Cortex of kidney (tissue), 1 donor: ENCODE measurements at places on chromosomes 6 and 20.

DNA sequence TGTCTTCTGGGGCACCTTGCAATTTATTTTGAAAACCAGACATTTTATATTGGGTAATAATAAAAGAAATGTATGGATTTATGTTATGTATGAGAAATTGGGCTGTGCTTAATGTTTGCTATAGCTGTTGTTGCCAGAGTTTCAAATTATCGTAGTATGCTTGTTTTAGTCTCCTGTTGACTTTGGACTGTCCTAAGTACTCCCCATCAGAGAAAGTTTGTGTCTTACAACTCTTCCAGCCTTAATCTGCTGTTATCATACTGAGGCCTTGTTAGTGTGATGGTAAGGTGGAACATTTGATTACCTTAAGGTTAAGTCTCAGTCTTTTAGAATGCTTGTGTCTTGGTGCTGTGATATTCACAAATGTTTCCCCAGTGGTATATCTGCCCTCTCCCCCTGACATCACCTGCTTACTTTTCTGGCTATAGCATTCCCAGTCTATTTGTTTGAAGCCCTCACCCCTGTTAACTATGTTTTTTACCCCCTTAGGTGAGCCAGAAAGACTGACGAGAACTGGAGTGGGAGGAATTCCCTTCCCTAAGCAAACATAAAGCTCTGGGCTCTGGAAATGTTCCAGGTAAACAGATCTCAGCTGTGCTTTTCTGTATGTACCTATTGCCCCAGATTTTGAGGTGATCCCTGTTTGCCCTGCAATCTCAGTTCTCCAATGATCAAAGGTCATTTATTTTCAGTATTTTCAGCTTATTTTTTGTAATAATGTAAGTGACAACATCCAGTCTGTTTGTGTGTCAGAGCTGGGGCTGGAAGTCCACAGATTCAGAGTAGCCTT, 581.1 kb upstream of the CITED2 start:
- DNase-seq: no peak

DNA sequence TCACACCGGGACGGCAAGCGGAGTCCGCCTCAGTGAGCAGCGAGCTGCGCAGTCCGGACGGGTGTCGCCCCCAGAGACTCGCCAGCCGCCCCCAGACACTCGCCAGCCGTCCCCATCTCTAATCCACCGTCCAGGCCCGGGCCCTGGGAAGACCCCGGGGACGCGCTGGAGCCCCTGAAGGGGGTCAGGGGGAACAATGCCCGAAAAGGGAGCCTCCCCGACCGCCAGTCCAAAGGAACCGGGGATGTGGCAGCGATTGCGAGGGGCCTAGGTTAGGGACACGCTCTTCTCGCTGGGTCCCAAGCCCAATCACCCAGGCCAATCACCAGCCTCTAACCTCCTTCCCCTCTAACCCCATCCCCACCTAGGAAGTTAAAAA, 33.1 kb downstream of the TFAP2A start:
- DNase-seq: no peak

- no peak for DNase-seq
Observed at GRCh38 chr6:63660757-63661156, 25.2 kb downstream of the PHF3 start.

GRCh38 chr20:60101891-60102281, 143.7 kb downstream of the CDH26 start:
- no peak for DNase-seq

DNA sequence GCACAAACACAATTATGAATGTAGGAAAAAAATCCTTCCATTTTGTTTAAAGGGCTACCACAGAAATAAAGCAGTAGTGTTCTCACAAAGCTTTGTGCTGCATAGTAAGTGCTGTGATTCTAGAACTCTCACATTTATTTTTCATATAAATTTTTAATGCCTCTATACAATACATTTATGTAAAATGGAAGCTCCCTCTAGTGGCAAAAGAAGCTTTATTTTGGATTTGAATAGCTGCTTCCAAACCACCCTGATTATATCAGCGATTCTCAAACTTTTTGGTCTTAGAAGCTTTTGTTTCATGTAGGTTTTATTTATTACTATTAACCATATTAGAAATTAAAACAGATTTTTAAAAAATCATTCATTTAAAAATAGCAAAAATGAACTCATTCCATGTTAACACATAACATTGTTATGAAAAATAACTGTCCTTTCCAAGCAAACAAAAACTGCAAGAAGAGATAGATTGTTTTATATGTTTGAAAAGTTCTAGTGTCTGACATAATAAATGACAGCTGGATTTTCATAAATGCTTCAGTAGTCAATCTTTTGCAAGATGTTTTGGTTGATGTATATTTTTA, 38.4 kb downstream of the HS3ST5 start:
- no peak for DNase-seq

DNA sequence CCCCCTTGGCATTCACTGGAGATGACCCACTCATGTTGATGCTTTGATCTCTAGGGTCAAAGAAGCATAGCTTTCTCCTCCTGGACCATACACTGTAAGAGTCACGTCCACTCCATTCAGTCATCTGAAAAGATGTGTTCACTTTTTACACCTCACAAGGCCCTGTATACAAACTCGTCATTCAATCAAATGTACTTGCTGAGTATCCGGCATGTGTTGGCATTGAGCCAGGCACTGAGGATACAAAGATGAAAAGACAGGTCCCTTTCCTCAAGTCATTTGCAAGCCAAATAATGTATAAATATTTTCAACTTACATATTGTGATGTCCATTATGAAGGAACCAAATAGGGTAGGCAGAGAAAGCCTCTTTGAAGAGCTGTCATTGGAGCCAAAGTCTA, 32.6 kb upstream of the CSNK2A1 start:
- no peak for DNase-seq

- DNase-seq: no peak
Observed at GRCh38 chr20:32560989-32561830, 23.9 kb downstream of the NOL4L start.

DNA sequence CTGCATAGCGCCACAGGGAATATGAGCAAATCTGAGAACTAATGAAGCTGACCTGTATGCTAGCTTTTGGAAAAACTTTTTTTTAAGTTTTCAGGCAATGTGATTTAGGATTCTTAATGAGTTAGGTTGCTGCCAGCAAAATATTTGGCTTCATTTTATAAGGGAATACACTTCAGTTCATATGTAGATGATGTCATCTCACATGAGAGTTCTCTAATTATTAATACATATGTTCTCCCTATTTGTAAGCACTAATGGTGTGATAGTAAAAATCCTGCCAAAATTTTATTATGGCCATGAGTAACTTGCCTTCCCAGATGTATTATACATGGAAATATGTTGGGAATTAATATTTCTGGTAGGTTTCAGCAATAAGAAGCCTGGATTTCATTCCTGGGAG, 573.8 kb downstream of the EPM2A start:
- DNase-seq: no peak

- DNase-seq: no peak
Observed at GRCh38 chr6:107235511-107235910, 120.2 kb upstream of the BEND3 start.

DNA sequence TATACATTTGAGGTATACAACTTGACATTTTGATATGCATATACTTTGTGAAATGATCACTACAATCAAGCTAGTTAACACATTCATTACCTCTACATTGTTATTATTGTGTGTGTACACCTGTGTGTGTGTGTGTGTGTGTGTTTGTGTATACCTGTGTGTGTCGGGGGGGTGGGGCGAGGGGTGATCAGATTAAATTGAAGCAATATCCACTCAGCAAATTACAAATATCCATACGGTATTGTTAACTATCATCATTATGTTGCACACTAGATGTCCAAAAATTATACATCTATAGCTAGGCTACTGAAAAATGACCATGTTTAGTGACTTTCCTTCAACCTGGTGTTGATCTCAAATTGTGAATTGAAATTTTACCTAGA, 1.8 kb downstream of the RHAG start:
- DNase-seq: no peak

- DNase-seq: no peak
Observed at GRCh38 chr6:138162111-138162954, 594 bp downstream of the ARFGEF3 start.

- no peak for DNase-seq
Observed at GRCh38 chr6:46816626-46817025, 23.4 kb downstream of the MEP1A start.

DNA sequence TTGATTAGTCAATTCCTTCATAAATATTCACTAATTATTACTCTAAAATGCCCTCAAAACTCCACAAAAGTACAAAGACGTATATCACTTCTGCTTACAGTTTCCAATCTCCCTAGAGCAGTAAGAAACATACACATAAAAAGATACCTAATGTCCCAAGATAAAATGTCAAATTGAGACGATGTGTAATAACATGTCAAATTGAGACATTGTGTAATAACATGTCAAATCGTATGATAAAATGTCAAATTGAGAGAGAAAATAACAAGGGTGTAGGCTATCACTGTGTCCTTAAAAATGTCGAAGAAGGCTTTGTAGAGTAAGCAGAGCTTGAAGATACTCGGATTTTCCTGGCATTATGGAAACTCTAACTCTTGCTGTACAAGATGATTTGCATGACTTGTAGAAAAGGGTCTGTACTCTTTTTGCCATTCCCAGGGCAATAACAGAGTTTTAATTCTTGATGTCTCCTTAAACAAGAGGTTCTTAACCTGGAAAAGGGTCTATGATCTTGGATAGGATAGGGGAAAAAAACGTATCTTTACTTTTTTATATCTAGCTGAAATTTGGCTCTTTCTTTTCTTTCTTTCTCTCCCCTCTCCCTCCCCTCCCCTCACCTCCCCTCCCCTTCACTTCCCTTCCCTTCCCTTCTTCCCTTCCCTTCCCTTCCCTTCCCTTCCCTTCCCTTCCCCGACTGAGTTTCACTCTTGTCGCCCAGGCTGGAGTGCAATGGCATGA, 67.7 kb upstream of the ADGRG6 start:
- no peak for DNase-seq

GRCh38 chr6:150271501-150272263, 97.1 kb upstream of the IYD start:
- no peak for DNase-seq

DNA sequence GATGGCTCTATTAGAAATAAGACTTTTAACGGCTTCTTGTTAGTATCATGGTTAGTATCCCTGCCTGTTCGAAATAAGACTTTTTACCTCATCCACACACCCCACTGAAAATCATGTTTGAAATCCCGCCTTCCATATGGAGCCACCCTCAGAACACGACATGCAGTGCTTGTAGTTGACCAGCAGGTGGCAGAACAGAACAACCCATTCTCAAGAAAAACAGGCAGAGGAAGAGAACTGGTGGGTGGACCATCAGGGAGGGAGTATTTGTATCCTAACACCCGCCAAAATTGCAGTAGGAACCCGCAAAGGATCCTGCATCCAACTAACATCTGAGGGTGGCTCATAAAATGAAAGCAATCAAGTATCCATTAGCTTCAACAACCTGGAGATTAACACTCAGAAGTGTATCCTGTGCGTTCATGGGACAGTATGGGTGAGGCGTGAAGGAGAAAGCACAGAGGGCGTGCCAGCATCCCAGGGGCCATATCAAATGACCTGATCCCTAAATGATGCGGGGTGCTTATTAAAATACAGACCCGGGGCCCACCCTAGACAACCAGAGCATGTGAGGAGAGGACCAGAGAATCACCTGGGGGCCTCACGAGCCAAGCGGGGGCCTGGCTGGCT, 89.6 kb upstream of the NHSL1 start:
- no peak for DNase-seq

DNA sequence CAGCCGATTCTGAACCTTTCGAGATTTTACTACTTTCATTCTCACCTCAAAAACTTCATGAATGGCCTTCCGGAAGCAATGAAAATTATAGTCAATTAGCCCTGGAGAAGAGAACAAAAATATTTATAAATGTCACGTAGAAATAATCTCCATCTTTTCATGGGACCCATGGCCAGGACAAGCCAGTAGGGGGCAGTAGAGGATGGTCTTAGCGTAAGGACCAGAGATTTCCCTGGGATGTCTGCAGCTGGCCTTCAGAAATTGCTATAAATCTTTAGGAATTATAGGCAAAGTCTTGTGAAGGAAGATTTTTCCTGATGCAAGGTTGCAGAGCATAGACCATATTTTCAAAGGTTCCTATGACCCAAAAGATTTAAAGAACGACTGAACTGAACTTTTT, 15.6 kb upstream of the UBE2J1 start:
- DNase-seq: no peak
